Stimulated activated CD4-positive, alpha-beta T cell treated with anti-CD3 and anti-CD28 coated beads, Interleukin-12 subunit alpha, Interleukin-12 subunit beta, amount 100 ng/mL, for 48 hours (primary cell): ENCODE measurements at places on chromosomes 16 and 17.

DNA sequence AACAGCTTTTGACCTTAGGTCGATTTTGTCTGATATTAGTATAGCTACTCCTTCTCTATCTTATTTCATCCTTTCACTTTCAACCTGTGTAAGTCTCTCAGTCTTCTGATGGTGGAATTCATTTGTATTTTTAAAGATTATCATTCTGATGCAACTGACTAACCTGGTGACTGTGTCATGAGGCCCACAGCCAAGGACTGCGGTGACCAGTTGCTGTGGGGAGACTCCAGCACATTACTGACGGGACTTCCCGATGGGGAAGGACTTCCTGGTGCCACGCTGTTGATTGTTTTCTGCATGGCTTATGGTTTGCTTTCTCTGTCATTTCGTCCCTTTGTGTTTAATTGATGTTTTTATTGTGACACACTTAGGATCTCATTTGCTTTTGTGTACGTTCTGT, 34.2 kb downstream of the RMI2 start:
- peak; percentile 58 for DNase-seq

DNA sequence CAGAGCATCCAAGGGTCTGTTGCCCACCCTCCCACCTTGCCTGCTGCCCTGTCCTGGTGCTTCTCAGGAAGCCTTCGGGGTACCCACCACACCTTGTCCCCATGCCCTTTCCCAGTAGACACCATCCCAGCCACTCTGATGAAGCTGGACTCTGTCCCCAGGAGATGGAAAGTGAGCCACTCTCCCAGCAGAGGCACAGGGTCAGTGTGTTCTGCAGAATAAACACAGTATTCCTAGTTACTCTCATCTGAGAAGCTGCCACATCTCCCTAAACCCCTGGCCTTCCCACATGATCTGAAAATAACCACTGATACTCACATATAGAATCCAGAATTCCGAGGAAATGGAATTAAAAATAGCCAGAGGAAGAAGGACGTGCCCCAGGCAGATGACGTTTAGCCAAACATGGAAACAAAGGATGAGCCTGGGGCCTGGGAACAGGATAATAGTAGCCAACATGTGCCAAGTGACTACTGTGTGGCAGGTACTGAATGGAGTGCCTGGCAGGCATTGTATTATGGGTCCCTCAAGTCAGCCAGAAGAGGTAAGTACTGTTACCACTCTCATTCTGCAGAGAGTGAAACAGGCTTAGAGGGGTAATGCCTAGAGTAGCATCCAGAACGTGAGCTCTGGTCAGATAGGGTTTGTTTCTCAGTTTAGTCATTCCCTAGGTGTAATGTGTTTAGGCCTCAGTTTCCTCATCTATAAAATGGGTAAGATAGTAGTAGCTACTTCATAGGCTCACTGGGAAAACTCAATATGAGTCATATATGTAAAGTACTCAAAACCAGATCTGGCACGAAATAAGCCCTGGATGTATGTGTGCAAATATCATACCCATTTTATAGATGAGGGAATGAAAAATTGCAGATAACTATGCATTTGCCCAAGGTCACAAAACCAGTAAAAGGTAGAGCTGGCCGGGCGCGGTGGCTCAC, 20.8 kb upstream of the PEMT start:
- DNase-seq: no peak

DNA sequence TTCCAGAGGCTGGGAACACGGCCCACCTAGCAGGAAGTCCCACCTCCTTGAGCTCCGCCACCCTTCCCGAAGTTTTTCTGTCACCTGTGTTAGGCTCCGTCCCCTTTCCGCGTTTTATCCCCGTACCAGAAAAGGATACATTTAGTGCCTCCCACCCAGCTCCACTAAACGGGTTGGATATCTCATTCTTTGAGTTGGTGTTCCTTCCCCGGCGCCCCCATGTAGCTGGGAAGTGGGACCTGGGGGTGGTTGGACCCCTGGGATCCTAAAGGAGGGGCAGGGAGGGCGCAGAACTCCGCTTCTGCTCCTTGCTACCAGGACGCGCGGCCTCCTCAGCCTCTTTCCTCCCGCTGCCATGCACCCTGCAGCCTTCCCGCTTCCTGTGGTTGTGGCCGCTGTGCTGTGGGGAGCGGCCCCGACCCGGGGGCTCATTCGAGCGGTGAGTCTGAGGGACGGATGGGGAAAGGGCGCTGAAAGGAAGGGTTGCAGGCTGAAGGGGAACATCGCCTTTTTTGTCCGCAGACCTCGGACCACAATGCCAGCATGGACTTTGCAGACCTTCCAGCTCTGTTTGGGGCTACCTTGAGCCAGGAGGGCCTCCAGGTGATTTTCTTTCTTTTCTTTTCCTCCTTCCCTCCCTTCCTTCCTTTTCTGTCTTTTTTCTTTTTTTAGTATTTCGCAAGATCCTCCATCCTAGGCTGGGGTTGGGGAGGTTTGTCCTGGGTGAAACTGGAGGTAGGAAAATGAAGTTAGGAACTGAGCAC, 669 bp downstream of the RNF167 start:
- DNase-seq: peak; percentile 32

- no peak for DNase-seq
Measured at GRCh38 chr16:30399435-30400186, 4.4 kb downstream of the ZNF48 start.

DNA sequence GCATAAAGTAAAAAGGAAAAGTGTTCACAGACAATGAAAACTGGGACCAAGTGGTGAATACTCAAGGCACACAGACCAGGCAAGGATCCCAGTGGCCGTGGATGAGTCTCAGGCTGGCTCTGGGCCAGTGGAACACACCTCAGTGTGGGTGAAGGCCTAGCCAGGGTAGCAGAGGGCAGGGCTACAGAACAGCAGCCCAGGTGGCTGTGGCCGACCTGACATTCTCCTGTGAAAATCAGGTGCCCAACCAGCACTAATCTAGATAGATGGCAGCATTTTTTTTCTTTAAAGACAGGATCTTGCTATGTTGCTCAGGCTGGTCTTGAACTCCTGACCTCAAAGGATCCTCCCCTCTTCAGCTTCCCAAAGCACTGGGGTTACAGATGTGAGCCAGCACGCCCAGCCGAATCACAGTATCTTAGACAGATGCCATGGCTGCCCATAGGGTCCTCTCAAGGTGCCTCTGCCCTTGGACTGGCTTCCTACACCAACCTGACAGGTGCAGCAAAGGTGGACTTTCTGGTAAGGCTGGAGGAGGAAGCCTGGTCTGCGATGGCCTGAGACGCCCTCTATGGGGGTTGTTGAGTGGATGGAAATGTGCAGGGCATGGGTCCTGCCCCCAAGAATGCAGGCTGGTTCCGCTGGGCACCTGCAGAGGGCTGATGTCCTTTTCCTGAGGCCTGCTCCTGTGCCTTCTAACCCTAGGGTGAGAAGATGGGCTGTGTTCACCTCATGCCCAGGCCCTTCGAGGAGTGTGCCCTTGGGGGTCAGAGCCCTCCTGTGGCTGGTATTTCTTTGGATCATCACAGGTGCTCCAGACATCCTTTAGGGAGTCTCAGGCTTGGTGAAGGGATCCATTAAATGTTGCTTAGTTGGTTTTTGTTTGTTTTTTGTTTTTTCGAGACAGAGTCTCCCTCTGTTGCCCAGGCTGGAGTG, 3.8 kb upstream of the P4HB start:
- no peak for DNase-seq

DNA sequence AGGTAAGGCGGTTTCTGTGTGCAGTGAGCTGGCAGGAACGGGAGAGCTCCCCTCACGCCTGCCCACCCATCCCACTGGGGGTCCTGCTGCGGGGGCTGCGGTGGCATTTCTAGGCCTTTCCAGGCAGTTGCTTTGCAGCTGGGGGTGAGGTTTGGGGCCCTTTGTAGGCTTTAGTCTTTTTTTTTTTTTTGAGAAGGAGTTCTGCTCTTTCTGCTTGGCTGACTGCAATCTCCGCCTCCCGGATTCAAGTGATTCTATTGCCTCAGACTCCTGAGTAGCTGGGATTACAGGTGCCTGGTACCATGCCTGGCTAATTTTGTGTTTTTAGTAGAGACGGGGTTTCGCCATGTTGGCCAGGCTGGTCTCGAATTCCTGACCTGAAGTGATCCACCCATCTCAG, 11.1 kb downstream of the TSC2 start:
- no peak for DNase-seq

- DNase-seq: no peak
Measured at GRCh38 chr17:2853283-2854142, 57.3 kb downstream of the RAP1GAP2 start.

DNA sequence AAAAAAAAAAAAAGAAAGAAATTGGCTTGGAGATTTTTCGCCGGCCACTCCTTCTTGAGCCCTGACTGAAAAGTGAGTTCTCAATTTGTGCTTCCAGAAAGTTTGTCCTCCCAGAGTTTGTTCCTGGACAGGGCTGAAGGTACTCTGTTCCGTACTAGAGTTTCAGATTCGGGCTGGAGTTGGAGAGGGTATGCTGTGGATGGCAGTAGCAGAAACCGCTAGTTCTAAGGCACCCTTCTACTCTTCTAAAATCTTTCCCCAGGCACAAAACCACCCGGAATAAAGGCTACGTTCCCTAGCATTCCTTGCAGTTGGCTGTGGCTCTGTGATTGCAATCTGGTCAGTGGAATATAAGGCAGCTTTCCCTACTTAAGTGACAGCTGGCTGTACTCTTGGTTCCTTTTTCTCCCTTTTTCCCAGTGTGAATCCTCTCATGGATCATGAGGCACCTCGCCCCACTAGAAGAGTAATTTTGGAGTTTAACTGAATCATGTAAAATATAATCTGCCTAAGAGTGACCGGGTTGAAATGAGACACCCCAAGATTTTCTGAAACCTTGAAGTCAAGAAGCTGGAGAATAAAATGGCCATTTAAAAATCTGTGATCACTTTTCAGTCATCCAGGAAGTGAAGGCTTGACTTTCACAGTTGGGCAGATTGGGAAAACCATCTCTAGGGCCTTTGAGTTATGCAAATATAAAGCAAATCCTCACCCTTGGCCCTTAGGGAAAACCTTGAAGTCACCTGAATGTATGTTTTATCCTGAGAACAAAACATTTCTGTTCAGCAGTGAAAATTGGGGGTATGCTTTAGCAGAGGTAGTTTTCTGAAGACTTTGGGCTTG, 901 bp upstream of the HEATR6 start:
- DNase-seq: no peak

GRCh38 chr17:76541739-76542454, 2.1 kb downstream of the PRCD start:
- DNase-seq: no peak

GRCh38 chr16:78994135-78994745, 606.3 kb downstream of the MAF start:
- no peak for DNase-seq

DNA sequence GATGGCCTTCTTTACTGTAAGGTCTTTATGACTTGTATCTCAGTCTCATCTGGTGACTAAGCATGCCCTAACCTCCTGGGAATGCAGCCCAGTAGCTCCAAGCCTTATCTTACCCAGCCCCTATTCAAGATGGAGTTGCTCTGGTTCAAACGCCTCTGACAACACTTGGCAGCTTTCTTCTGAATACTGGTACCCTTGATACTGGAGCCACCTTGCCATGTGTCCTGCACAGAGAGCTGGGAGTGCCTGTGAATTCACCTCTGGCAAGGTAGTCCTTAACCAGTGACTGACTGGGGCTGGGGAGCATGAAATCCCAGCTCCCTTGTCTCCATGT, 17.2 kb downstream of the NUDT7 start:
- DNase-seq: no peak

DNA sequence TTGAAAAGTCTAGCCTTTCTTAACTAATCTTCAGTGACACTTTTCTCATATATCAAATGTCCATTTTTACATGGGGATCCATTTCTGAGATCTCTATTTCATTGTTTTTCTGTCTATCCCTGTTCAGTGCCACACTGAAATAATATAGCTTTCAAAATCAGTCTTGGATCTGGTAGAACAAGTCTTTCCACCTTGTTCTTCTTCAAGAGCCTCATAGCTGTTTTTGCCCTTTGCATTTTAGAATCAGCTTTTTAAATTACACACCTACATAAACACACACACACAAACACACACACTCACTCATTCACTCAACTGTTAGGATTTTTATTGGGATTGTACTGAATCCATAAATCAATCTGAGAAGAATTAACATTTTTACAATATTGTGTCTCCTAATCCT, 19.2 kb downstream of the GSDMB start:
- DNase-seq: no peak

DNA sequence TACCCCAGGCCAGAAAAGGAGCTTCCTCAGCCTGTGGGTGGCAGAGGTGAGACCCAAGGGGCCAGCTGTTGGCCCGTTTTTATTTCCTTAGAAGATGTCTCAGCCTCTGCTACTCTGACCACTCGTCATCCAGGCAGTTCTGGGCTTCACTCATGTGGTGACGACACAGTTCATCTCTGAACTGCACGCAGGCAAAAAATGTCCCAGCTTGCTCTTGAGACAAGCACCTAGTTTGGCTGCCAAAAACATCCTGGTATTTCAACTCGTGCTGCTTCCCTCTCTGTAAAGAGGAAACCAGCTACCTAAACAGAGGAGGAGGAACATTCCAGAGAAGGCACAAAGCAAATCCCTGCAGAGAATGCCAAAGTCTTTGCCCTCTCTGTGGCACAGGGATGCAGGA, 125.7 kb downstream of the XYLT1 start:
- DNase-seq: no peak

- no peak for DNase-seq
Measured at GRCh38 chr16:85151603-85152413, 39.5 kb upstream of the CIBAR2 start.

DNA sequence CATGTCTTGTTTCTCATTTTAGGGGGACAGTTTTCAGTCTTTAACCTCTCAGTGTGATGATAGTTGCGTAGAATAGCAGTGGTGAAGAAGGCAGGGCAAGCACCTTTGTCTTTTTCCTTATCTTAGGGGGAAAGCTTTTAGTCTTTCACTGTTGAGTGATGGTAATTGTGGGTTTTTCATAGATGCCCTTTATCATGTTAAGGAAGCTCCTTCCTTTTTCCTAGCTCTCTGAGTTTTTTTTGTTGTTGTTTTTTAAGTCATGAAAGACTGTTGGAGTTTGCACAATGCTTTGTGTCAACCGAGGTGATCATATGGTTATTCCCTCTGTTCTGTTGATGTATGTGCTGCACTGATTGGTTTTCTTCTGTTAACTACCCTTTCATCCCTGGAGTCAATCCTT, 15.7 kb downstream of the NOL11 start:
- DNase-seq: no peak

- no peak for DNase-seq
Measured at GRCh38 chr17:72151565-72152386, 31.0 kb downstream of the SOX9 start.

DNA sequence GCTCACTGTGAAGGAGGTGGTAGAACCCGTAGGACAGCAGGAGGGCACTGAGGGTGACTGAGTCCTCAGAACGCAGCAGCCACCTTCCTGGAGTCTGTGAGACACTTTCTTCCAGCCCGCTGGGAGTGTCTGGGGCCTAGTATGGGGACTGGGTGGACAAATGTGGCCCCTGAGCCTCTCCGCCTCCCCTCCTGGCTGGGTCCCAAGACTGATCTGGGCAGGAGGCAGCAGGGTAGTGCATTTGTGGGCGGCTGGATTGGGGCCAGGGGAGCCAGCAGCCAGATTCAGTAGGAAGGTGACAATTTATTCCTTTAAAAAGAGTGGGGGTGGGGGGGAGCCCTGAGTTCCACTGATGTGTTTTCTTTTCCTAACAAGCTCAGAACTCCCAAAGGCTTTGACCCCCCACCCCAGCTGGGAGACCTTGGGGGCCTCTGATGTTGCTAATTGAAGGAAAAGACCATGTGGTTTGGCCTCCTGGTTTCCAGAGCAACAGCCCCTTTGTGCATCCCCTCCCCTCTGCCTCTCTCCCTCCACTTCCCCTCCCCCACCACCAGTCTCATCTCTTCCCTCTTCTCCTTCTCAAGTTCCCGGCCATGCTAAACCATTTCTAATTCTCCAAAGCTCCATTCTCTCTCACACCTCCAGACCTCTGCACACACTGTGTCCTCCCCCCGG, 4.4 kb downstream of the CLEC19A start:
- DNase-seq: no peak

GRCh38 chr16:10594312-10594950, 14.0 kb upstream of the EMP2 start:
- DNase-seq: no peak
